Esophagus muscularis mucosa (tissue), 4 donors: ENCODE measurements at places on chromosomes 16 and 17. TPM values are rescaled to one million over a fixed set of nuclear protein-coding genes. Genes with fewer than 3 reads are reported as not detected.
A peak's percentile ranks its signal among the peaks of the same experiment; 100 is the strongest.

- H3K36me3 ChIP-seq: no peaks in the 10 kb centered on the region
- H3K27me3 ChIP-seq: no peaks in the 10 kb centered on the region
- no peak overlapping the region for H3K27ac ChIP-seq
- no peak overlapping the region for H3K4me3 ChIP-seq
- no peak for DNase-seq
Measured at GRCh38 chr16:76885776-76886537, 305.0 kb upstream of the MON1B start.

DNA sequence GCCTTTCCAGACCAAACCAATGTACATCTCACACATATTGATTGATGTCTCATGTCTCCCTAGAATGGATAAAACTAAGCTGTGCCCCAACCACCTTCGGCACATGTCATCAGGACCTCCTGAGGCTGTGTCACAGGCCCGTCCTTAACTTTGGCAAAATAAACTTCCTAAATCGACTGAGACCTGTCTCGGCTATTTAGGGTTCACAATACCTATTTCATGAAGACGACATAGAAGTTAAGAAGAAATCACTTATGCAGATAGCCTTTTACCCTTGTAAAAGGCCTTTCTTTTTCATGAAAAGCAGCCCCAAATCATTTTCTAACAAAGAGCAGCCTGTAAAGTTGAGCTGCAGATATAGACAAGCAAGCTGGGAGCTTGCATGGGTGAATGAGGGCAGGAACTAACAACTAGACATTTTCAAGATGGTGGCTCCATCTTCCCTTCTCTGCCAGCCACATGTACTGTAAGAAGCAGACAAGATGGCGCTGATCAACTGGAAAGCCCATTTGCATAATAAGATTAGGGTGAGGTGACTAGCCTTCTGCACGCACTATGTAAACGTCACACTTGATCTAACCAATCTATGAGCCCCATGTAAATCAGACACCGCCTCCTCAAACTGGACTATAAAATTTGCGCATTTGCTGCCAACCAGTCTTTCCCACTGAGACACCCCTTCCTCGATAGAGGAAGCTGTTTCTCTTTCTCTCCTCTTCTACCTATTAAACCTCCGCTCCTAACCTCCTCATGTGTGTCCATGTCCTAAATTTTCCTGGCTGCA, 4.7 kb upstream of the KDM8 start:
- no peak overlapping the region for H3K27ac ChIP-seq
- no peak for DNase-seq
- H3K27me3 ChIP-seq: no peaks in the 10 kb centered on the region

DNA sequence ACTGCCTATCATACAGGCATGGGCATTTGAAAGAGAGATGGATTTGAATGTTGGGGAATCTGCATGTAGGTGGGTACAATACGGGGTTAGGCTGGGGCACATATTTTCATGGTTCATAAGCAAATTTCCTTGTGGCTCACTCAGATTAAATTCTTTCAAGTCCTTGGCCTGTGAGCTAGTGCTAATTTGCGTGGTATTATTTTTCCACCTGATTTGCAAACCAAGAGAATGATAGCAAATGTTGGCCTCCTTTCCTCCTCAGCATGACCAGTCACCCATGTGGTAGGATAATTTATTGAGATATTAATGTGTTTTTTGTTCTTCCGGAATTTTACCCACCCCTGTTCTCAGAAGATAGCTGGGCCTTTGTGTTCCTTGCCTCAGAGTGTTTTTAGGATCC, 22.9 kb downstream of the FAM20A start:
- H3K4me1 ChIP-seq: peaks cover 4% of the 10 kb centered on the region
- H3K27ac ChIP-seq: no peak overlapping the region
- DNase-seq: no peak
- no peaks in the 10 kb centered on the region for H3K27me3 ChIP-seq
- no peaks in the 10 kb centered on the region for H3K36me3 ChIP-seq

- no peaks in the 10 kb centered on the region for H3K36me3 ChIP-seq
- peaks cover 12% of the 10 kb centered on the region for H3K4me1 ChIP-seq
- no peak overlapping the region for H3K27ac ChIP-seq
- no peak for DNase-seq
- no peaks in the 10 kb centered on the region for H3K27me3 ChIP-seq
Measured at GRCh38 chr17:79098282-79098867, 23.8 kb downstream of the ENGASE start.

CDH3 gene
- total RNA-seq: 0.75 TPM

SMPD3 gene
- 0.32 TPM for total RNA-seq

DNA sequence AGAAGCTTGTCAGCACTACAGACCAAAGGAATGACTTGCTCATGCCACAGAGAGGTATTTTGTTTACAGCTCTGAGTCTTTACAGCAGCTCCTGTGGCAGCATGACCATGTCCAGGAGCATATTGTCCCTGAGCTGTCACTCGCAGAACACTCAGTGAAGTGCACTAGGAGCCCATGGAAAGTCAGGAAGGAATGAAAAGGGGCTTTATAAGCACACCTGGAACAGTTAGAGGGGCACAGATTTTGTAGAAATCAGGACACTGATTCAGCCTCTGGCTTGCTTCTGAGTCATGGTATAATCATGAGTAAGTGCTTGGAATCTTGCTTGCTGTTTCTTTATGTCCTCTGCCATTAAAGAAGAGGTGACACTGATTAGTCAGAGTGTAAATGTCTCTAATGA, 41.0 kb downstream of the TADA2A start:
- no peak overlapping the region for H3K4me3 ChIP-seq
- no peaks in the 10 kb centered on the region for H3K4me1 ChIP-seq
- no peaks in the 10 kb centered on the region for H3K27me3 ChIP-seq
- no peak for DNase-seq
- peaks cover 59% of the 10 kb centered on the region for H3K36me3 ChIP-seq

RND2 gene
- total RNA-seq: 3.2 TPM

IKZF3 gene
- 1.6 TPM for total RNA-seq

TEKT1 gene
- total RNA-seq: not detected

DNA sequence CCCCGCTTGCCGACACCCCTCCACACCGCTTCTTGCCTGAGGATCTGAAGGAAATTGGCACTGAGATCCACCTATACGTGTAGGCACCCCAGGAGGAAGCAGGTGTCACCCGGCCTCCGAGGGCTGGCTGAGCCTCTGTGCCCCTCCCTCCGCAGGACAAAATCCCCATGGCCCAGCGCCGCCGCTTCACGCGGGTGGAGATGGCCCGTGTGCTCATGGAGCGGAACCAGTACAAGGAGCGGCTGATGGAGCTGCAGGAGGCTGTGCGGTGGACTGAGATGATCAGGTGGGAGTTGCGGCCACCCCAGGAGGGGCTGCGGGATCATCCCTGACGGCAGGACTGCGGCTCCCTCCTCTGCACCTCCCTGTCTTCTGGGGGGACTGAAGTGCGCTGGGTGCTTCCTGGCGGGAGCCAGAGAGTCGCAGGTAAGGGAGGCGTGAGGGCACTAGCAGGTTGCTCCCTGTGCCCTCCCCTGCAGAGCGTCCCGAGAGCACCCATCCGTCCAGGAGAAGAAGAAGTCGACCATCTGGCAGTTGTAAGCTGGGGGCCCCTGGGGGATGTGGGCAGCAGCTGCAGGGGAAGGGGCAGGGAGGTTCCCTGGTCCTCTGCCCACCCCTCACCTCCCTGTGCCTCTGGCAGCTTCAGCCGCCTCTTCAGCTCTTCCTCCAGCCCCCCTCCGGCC, 9.0 kb downstream of the NME3 start:
- peaks cover 100% of the 10 kb centered on the region for H3K36me3 ChIP-seq
- H3K4me1 ChIP-seq: peaks cover 10% of the 10 kb centered on the region
- H3K27ac ChIP-seq: no peak overlapping the region
- H3K27me3 ChIP-seq: no peaks in the 10 kb centered on the region
- no peak overlapping the region for H3K4me3 ChIP-seq

- no peak overlapping the region for H3K4me3 ChIP-seq
- H3K27ac ChIP-seq: no peak overlapping the region
- no peaks in the 10 kb centered on the region for H3K4me1 ChIP-seq
- no peak for DNase-seq
Measured at GRCh38 chr17:43800736-43801135, 20.5 kb downstream of the CFAP97D1 start.

- H3K27ac ChIP-seq: no peak overlapping the region
- no peaks in the 10 kb centered on the region for H3K27me3 ChIP-seq
- no peaks in the 10 kb centered on the region for H3K36me3 ChIP-seq
- DNase-seq: no peak
Measured at GRCh38 chr16:49431040-49431439, 57.4 kb downstream of the C16orf78 start.

DNA sequence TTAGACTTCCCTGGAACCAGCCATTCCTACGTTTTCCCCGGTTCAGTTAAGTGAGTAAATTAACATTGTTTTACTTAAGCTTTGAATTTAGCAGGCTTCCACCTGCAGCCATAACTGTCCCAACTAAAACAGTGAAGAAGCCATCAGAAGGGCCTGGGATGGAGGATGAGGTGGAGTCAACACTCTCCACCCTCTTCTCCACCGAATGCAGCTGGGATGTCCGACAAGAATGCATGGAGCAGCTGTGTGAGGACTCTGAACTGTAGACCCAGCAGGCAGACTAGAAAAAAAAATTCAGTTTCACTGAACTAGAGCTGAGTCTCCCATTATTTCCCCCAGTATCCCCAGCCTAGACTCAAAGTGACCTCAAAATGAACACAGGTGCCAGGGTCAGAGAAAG, 114.8 kb downstream of the C16orf95 start:
- no peaks in the 10 kb centered on the region for H3K27me3 ChIP-seq
- no peak overlapping the region for H3K27ac ChIP-seq
- H3K4me3 ChIP-seq: no peak overlapping the region
- no peaks in the 10 kb centered on the region for H3K36me3 ChIP-seq

DNA sequence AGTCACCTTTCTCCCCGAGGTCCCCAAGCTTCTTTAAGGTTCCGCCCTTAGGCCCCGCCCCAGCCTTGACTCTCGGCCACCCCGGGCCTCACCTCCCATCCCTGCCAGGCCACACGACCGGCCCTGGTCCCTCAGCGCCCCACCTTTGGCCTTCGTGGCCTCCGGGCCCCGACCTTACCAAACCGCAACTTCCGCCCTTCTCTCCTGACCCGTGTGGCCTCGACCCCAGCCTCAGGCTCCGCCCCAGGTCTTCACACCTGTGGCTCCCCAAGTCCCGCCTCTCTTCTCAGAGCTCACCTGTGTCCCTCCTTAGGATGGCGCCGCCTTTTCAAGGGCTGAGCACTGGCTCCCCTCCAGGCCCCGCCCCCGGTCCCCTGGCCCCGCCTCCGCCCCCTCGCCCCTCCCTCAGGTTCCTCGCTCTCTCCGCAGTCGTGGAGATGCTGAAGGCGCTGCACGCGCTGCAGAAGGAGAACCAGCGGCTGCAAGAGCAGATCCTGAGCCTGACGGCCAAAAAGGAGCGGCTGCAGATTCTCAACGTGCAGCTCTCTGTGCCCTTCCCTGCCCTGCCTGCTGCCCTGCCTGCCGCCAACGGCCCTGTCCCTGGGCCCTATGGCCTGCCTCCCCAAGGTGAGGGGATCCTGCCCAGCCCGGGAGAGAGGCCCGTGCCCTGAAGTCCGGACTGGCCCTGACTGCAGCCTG, 10.0 kb upstream of the CISD3 start:
- no peak for DNase-seq
- H3K36me3 ChIP-seq: peaks cover 54% of the 10 kb centered on the region
- H3K27ac ChIP-seq: no peak overlapping the region
- no peaks in the 10 kb centered on the region for H3K27me3 ChIP-seq

OR3A2 gene
- not detected for total RNA-seq

CA7 gene
- 0.33 TPM for total RNA-seq

DNA sequence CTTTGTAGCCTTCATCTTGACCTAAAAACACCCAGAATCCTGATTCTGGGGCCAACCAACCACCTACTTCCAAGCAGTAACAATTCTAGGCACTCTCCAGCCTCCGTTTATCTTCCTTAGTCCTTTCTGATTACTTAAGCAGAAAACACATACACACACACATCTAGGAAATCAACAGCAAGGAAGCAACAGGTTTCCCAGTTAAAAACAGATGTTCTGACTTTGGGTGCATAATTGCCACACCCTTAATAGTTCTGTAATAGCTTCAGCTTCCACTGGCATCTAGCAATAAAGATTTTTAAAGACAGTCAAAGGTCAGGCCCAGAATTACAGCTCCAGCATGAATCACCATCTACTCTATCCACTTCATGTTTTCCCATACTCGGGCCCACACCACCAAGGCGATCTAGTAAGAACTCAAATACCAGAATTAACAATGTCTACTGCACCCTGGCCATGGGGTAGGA, 2.6 kb downstream of the ARHGAP17 start:
- peak overlapping the region; percentile 99 for H3K27ac ChIP-seq
- H3K4me1 ChIP-seq: peaks cover 73% of the 10 kb centered on the region
- H3K27me3 ChIP-seq: no peaks in the 10 kb centered on the region
- H3K4me3 ChIP-seq: no peak overlapping the region
- DNase-seq: no peak

DNA sequence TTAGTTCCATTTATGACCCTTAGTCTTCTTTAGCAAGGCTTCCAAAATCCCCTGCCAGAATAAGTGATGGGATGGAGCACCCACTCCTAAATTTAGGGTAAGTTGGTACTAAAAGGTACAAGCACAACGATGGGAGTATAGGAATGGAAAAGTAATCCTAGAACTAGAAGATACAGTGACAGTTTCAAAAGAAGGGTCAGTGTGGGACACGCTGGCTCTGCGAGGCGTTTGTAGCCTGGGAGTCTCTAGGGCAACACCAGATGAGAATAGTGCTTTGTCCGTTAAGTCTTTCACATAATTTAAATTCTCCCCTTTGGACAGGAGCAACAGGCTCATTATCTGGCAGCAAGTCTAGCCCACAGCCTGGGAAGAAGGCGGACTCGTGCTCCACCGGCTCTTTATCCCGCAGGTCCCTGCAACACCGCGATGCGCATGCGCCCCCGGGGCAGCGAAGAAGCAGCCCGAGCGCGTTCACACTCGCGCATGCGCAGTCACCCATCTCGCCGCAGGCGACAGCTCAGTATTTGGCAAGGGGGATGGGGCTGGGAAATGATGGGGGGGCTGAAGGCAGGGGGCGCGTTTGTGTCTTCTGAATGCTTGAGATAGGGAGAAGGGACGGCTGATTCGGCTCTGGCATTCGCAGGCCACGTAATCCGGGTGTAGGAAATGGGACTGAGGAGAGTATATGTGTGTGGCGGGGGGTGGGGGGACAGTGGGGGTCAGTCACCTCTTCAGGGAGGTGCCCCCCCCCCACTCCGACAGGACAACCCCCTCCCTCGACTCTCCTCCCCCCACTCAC, 564 bp downstream of the SPOP start:
- H3K27ac ChIP-seq: peak overlapping the region; percentile 94
- peak; percentile 98 for DNase-seq
- peaks cover 56% of the 10 kb centered on the region for H3K4me1 ChIP-seq
- H3K4me3 ChIP-seq: peak overlapping the region; percentile 77
